Stimulated activated naive CD4-positive, alpha-beta T cell (primary cell): ENCODE measurements at places on chromosomes 4 and X.

- no peak for DNase-seq
Measured at GRCh38 chr4:128727658-128728057, 81.8 kb upstream of the JADE1 start.

GRCh38 chr4:122412547-122412946 lies 33.7 kb downstream of the ADAD1 start:
- DNase-seq, result no peak

GRCh38 chrX:46710425-46710824 lies 48.5 kb downstream of the SLC9A7 start:
- no peak for DNase-seq

DNA sequence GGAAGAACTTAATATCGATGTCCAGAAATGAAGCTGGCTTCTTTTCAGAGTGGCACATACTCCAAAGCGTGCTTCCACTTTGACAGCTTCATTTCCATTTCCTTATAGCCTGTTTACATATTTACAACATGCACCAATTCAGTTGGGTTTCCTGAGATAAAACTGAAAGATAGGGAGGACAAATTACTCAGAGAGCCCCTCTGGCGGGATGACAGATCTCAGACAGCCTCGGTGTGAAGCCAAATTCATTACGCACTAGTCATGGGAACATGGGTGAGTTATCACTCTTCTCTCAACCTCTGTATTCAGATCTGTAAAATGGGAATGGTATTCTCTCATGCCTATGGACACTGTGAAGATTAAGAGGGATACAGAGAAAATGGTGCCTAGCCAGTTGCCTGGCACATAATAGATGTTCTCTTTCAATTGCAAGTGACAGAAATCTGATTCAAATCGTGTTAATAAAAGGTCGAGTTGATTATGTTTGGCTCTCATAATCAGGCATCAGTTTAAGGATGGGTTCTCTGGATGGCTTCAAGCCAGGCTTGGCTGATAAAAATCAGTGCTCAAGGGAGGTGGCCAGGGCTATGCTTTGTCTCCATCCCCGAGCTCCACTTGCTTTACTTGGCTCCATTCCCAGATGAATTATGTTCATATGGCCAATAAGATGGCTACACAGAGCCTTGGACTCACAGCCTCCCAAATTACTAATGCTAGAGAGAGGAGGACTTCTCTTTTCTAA lies 132.2 kb upstream of the C1QTNF7 start:
- no peak for DNase-seq

GRCh38 chr4:47373174-47373573 lies 90.3 kb downstream of the COMMD8 start:
- no peak for DNase-seq

- no peak for DNase-seq
Measured at GRCh38 chr4:142557239-142557801, 288.8 kb downstream of the INPP4B start.

- no peak for DNase-seq
Measured at GRCh38 chr4:137597752-137598430, 65.6 kb upstream of the PCDH18 start.
